ENCODE measurements at places on chromosomes 5 and 9.

- peak; percentile 28 for DNase-seq
Observed at GRCh38 chr5:93621327-93621798, 38.3 kb downstream of the NR2F1 start.

GRCh38 chr5:123176224-123176937 lies 87.3 kb downstream of the PRDM6 start:
- no peak for DNase-seq

DNA sequence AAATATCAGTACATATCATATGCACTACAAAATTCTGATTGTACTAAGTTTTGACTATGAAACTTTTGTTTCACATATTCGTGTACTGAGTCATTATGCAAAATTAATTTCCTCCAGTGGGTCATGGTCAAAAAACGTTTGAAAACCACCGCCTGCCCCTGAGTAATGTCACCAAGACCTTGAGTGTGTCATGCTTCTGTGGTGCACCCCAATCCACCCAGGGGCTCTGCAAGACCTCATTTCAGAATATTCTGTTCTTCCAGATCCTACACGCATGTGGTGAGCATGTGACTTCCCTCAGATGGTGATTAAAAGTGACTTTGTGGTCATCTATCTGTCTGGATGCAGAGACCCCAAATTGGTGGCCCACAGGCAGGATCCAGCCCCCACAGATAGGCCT lies 31.0 kb downstream of the ABLIM3 start:
- no peak for DNase-seq

- no peak for DNase-seq
Observed at GRCh38 chr9:91567642-91568274, 144.1 kb upstream of the NFIL3 start.

GRCh38 chr9:79883073-79883645 lies 311.4 kb downstream of the TLE4 start:
- no peak for DNase-seq

DNA sequence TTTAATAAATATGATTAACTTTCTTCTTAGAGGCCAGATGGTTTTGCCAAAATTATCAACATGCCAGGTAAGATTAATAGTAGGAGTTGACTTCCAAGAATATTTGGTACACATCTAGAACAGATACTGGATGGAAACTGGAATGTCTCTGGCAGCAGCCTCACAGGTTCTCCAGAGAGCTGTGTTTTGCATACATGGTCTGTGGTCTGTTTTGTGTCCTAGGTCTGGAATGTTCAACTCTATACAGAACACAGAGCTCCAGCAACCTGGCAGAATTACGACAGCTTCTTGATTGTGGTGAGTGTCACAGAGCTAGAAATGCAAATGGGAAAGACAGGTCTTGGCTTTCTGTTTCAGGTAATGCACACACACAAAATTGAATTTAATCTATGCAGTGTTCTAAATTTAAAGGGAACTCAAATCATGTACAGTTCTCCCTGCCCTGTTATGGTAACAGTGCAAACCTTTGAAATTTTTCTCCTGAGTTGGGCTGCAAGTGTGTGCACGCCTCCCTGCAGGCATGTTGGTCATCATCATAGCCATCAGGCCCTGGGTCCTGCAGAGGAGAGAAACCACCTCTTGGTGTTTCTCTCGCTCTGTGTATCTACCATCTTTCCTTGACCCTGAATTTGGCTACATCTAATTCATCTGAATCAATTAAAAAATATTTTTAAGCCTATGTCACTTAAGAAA lies 58.3 kb downstream of the PIK3R1 start:
- no peak for DNase-seq

GRCh38 chr5:128062172-128062746 lies 21.3 kb upstream of the SLC12A2 start:
- DNase-seq = no peak

DNA sequence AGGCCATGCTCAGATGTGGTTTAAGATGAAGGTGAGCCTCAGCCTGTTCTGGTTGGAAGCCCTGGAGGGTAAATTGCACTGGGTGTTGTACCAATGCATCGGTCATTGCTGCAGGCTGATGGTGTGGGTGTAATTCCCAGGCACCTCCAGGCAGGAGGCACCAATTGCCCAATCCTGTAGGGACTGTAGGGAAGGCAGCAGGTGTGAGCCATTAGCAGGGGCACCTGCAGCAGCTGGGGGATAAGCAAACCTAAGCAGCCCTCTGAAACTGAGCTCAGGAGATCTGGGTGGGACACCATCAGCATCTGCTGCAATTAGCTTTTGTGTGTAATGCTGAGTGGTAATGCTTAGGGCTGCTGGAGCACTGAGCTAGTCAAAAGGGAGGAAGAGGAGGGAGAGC lies 190.1 kb upstream of the TBC1D2 start:
- no peak for DNase-seq

- no peak for DNase-seq
Observed at GRCh38 chr5:108736855-108737254, 10.8 kb upstream of the FER start.

All from hematopoietic multipotent progenitor cell treated with erythropoietin and hydrocortisone succinate and interleukin-3 and kit ligand, for 17 days (in vitro differentiated cells).